ENCODE measurements at places on chromosomes 13 and 19.

DNA sequence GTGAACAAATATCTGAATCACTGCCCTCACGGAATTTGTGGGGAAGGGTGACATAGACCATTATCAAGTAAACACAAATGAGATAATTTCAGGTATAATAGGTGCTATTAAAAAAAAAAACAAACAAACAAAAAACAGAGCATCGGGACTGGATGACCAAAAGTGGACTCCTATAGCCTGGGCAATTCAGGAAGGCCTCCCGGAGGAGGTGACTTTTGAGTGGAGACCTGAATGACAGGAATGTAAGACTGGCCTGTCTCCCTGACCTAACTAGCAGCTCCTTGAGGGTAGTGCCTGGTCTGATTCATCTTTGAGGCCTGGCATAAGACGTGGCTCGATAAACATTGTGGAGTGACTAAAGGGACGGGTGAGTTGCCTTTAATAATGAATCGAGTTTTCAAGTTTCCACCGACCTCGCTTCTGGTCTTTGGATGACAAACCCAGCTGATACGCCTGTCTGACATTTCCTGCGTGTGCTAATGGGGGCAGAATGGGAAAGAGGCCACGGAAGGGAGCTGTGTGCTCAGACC lies 6.8 kb downstream of the KLK10 start:
- H3K36me3 ChIP-seq = no peaks in the 10 kb centered on the region
- H3K27ac ChIP-seq = no peak overlapping the region
- no peak overlapping the region for H3K4me3 ChIP-seq
- peaks cover 16% of the 10 kb centered on the region for H3K27me3 ChIP-seq
- peaks cover 8% of the 10 kb centered on the region for H3K4me1 ChIP-seq
- DNase-seq = no peak

GRCh38 chr19:55189403-55189835 lies 9.3 kb upstream of the SYT5 start:
- DNase-seq = no peak
- H3K36me3 ChIP-seq = no peaks in the 10 kb centered on the region
- H3K4me1 ChIP-seq = no peaks in the 10 kb centered on the region
- no peak overlapping the region for H3K4me3 ChIP-seq
- H3K27me3 ChIP-seq = no peaks in the 10 kb centered on the region

- no peak overlapping the region for H3K4me3 ChIP-seq
- no peaks in the 10 kb centered on the region for H3K27me3 ChIP-seq
- no peaks in the 10 kb centered on the region for H3K36me3 ChIP-seq
- no peaks in the 10 kb centered on the region for H3K4me1 ChIP-seq
These were observed 1251.0 kb downstream of the PCDH17 start for GRCh38 chr13:58882516-58882915.

GRCh38 chr13:76816394-76816793 lies 69.8 kb downstream of the KCTD12 start:
- no peak overlapping the region for H3K27ac ChIP-seq
- no peak for DNase-seq
- H3K4me3 ChIP-seq = no peak overlapping the region
- peaks cover 6% of the 10 kb centered on the region for H3K4me1 ChIP-seq
- H3K27me3 ChIP-seq = no peaks in the 10 kb centered on the region

DNA sequence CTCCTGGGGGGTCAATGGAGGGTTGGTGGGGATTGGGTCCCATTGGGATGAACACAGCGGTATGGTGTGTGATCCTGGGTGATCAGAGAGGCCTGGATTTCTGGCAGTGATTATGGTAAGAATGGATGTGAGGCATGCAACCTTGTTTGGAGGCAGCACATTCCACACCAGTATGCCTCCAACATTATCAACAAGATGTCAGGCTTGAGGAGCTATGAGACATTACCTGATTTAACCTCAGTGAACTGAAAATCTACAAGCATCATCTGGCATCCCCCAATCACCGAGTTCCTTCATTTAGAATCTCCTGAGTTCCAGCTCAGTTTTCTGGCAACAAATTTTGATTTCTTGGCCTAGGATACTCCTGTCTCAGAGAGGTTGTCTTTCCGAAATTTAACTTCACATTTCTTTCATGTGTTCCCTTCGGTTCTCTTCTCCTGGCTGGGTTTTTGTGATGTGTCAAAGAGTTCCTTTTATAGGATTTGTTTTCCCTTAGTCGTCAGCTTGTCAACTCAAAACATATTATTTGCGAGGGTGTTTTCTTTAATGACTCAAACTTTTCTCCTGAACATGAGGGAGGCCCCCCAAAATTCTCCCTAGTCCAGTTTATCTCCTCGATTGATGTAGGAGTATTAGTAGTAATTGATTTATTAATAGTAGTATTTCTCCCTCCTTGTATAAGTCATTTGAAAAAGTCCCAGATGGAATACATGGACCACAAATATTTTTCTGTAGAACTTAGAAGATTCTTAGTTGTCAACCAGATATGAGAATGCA lies 56.0 kb upstream of the FLT1 start:
- no peak overlapping the region for H3K27ac ChIP-seq
- no peaks in the 10 kb centered on the region for H3K27me3 ChIP-seq
- H3K36me3 ChIP-seq = no peaks in the 10 kb centered on the region
- H3K4me3 ChIP-seq = no peak overlapping the region

DNA sequence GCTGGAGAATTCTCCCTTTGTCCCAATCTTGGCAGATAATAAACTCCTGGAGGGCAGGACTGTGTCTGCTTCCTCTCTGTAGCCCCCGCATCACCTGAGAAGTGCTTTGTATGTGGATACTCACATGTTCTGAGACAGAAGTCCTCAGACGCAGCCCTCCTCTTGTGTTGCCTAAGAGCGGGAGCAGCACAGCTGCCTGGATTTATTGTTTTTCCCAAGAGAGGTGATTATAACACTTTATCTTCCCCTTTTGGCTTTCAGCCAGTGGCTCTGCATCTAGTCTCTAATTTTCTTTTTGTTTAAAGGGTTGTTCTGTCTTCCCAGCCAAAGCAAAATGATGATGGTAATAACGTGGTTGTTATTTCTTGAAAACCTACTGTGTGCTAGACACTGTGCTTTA lies 36.1 kb downstream of the OLFM4 start:
- H3K4me1 ChIP-seq = peaks cover 13% of the 10 kb centered on the region
- no peak for DNase-seq
- H3K4me3 ChIP-seq = no peak overlapping the region
- H3K27ac ChIP-seq = no peak overlapping the region

GRCh38 chr19:41546386-41546789 lies 29.6 kb upstream of the CEACAM21 start:
- no peaks in the 10 kb centered on the region for H3K4me1 ChIP-seq
- no peak for DNase-seq
- no peak overlapping the region for H3K4me3 ChIP-seq

GRCh38 chr19:1999856-2000515 lies 15.5 kb downstream of the BTBD2 start:
- no peak for DNase-seq
- H3K4me3 ChIP-seq = no peak overlapping the region
- no peaks in the 10 kb centered on the region for H3K27me3 ChIP-seq
- H3K36me3 ChIP-seq = no peaks in the 10 kb centered on the region
- no peak overlapping the region for H3K27ac ChIP-seq
- H3K4me1 ChIP-seq = no peaks in the 10 kb centered on the region

DNA sequence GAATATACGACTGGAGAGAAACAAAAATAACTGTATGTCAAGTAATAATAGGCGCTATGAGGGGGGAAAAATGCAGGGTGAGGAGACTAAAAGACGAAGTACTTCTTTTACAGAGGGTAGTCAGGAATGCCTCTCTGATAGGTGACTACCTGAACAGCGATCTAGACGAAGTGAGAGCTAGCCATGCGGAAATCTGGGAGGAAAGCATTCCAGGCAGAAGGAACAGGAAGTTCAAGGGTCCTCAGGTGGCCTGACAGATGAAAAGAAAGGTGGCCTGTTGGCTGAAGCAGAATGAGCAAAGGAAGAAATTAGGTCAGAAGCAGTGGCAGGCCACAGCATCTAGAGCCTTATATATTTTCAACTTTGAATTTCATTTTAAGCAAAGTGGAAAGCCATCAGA lies 13.3 kb downstream of the ZDHHC20 start:
- H3K4me3 ChIP-seq = no peak overlapping the region
- H3K4me1 ChIP-seq = no peaks in the 10 kb centered on the region
- H3K27me3 ChIP-seq = no peaks in the 10 kb centered on the region

GRCh38 chr19:21751384-21751783 lies 16.0 kb downstream of the ZNF100 start:
- no peaks in the 10 kb centered on the region for H3K27me3 ChIP-seq
- peaks cover 3% of the 10 kb centered on the region for H3K4me1 ChIP-seq
- no peak overlapping the region for H3K27ac ChIP-seq

DNA sequence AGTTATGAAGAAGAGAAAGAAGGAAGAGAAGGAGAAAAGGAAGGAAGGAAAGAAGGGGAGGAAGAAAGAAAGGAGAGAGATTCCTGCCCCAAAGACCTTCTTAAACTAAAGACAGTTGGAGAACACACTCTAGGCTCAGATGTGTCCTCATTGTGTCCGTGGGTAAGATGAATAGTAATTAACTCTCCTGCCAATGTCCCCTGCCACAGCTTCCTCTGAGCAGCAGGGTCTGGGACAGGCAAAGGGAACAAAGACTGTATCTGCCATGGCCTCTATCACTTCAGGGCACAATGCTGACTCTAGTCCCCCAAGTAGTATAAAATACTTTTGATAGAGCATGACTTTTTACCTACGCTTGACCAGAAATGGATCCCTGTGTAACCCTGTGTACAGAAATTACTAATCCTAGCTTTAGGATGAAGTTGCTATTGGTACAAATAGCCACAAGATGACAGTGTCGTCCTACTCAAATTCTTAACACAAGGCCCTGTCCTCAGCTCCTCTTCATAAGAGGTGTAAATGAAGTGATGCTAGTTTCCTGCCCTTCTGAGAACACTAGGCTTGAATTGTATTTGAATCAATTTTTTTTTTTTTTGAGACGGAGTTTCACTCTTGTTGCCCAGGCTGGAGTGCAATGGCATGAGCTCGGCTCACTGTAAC lies 186.2 kb upstream of the GPR12 start:
- no peaks in the 10 kb centered on the region for H3K4me1 ChIP-seq
- no peak for DNase-seq
- no peaks in the 10 kb centered on the region for H3K36me3 ChIP-seq
- H3K27ac ChIP-seq = no peak overlapping the region
- H3K4me3 ChIP-seq = no peak overlapping the region

- H3K27ac ChIP-seq = no peak overlapping the region
- H3K4me3 ChIP-seq = no peak overlapping the region
- no peaks in the 10 kb centered on the region for H3K36me3 ChIP-seq
These were observed 28.2 kb downstream of the IGFL2 start for GRCh38 chr19:46176116-46176860.

DNA sequence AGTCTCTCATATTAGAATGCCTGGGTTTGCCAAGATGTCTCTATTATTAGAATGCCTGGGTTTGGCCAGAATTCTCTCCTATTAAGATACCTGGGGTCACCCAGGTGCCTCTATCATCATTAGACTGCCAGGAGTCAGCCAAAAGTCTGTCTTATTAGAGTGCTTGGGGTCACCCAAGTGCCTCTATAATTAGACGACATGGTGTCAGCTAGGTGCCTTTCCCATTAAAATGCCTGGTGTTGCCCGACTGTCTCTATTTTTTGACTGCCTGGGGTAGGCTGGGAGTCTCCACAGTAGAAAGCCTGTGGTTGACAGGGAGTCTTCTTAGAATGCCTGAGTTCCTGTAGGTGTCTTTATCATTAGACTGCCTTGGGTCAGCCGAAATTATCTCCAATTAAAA lies 1536.6 kb downstream of the UQCRFS1 start:
- H3K4me3 ChIP-seq = no peak overlapping the region
- H3K36me3 ChIP-seq = no peaks in the 10 kb centered on the region

- H3K4me1 ChIP-seq = no peaks in the 10 kb centered on the region
- no peaks in the 10 kb centered on the region for H3K27me3 ChIP-seq
- no peak overlapping the region for H3K4me3 ChIP-seq
- DNase-seq = no peak
- no peak overlapping the region for H3K27ac ChIP-seq
These were observed 866.3 kb upstream of the SPRY2 start for GRCh38 chr13:81207231-81207630.

- DNase-seq = no peak
- H3K4me3 ChIP-seq = no peak overlapping the region
- H3K27ac ChIP-seq = no peak overlapping the region
These were observed 32.6 kb upstream of the MEDAG start for GRCh38 chr13:30873499-30873898.

GRCh38 chr19:789701-790060 lies 7.6 kb upstream of the PTBP1 start:
- no peak for DNase-seq
- no peaks in the 10 kb centered on the region for H3K36me3 ChIP-seq
- H3K4me1 ChIP-seq = peaks cover 37% of the 10 kb centered on the region
- no peaks in the 10 kb centered on the region for H3K27me3 ChIP-seq
- no peak overlapping the region for H3K27ac ChIP-seq

GRCh38 chr19:35313587-35313986 lies 15.4 kb upstream of the CD22 start:
- H3K27ac ChIP-seq = no peak overlapping the region
- H3K27me3 ChIP-seq = no peaks in the 10 kb centered on the region
- H3K4me1 ChIP-seq = peaks cover 47% of the 10 kb centered on the region
- H3K4me3 ChIP-seq = no peak overlapping the region

DNA sequence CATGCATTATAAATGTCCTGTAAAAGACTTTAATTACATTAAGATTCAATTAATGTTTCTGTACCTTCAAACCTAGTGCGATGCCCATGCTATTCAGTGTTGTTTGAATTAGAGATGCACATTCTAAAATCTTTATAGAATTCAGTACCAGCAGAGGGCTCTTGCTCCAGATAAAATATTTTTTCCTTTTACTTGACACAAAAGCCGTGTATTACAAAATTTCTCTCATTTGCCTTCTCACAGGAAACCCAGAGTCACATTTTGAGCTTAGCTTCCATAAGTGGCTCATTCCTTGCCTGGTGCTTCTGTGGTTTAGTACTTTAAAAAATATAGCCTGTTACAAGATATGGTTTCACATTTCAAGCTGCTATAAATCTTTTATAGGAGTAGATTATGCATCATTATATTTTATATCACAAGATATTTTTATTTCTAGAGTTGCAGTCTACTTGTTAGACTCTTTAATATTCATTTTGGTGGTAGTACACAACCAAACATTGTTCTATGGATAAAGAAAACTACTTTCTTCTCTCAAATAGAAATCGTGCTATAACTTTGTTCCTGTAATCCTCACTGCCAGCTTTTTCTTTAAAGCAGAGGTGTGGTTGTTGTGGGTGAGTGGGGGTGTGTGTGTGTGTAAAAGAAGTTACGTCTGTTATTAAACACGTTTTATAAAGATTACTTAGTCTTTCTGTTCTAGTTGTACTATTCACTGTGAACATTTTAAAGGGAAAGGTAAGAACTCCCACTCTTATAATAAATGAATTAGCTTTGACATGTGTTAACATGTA lies 101.4 kb downstream of the RNF17 start:
- H3K27me3 ChIP-seq = no peaks in the 10 kb centered on the region
- no peak overlapping the region for H3K4me3 ChIP-seq
- no peaks in the 10 kb centered on the region for H3K36me3 ChIP-seq
- peak overlapping the region; percentile 8 for H3K27ac ChIP-seq

DNA sequence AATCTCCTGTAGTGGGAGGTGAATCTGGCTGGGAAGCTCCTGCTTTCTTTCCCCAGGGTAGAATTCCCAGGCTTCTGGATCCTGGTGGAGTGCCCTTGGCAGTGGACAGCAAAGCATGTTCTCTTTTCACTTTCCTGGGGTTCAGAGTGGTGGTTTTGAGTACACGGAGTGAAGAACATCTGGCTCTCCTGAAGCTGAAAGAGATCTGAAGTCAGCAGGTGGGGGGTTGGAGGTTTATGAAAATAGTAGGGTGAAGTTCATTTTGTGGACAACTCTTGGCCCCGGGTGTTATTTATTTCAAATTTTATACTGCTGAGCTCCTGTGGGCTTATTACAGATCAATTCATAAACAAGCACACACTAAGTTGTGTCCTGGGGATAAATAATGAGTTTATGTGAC lies 497.3 kb downstream of the KLF5 start:
- no peaks in the 10 kb centered on the region for H3K27me3 ChIP-seq
- H3K4me3 ChIP-seq = no peak overlapping the region
- peaks cover 4% of the 10 kb centered on the region for H3K4me1 ChIP-seq
- DNase-seq = peak; percentile 10

Measured in thyroid gland (tissue), 4 donors.